ENCODE measurements at places on chromosomes 5 and 9.

GRCh38 chr5:42872865-42873264 is 61.2 kb upstream of the SELENOP start:
- DNase-seq, result no peak

DNA sequence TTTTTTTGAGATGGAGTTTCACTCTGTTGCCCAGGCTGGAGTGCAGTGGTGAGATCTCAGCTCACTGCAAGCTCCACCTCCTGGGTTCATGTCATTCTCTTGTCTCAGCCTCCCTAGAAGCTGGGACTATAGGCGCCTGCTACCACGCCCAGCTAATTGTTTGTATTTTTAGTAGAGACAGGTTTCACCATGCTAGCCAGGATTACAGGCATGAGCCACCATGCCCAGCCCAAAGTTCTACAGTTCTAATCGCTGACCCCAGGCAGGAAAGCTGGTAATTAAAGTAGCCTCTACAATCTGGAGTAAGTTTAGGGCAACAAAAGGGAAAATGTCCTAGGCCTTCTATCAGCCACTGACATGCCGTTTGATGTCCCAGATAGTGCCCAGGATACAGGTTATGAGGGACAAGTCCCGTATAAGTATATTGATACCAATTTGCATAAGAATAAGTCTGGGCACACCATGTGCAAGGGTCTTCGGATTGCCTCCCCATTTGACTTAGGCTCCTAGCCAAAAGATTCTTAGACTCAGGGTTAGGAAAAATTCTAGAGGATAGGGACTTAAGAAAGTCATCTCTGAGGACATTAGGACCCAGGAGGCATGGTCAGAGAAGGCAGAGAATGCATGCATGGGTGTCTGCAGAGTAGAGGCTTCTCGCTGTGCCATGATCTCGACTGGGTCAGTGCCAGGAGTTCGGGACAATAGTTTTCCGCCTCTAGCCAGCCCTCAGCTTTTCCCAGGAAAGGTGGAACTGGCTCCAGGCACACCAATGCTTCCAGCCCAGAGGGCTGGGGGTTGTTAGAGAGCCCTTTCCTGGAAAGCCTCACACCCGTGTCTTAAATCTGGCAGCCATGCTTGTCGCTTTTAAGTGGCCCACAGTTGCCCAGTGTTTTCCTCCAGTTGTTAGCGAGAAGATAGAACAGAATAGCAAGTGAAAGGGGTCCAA is 1111.1 kb downstream of the TAF11L14 start:
- no peak for DNase-seq

GRCh38 chr5:65157906-65158603 is 323.7 kb downstream of the ADAMTS6 start:
- no peak for DNase-seq

GRCh38 chr5:1834022-1834551 is 32.9 kb downstream of the NDUFS6 start:
- no peak for DNase-seq

DNA sequence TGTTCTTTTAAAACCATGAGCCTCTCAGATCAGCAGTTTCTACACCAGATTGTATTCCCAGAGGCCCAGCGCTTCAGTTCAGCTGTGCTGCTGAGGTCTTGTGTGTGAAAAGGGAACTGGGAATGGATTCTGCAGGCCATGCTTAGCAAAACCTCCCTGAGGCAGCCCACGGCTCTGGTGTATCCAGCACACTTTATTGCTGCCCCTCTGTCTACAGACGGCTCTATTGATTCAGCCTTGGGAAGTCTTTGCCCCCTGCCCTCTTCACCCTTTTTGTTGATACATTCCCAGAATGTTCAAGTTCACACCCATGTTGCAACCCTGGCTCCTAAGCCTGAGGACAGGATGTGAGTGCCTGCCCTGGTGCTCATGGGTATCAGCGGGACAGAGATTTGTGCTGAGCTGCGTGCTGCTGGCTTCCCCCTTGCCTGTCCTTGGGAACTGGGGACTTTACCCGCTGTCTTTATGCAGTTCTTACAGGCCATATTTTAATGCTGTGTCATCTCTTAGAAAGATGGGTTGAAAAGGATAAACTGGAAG is 37.3 kb downstream of the ARHGAP26 start:
- no peak for DNase-seq

- no peak for DNase-seq
These were observed 428.0 kb upstream of the TRPC7 start for GRCh38 chr5:136793300-136793699.

- DNase-seq, result no peak
These were observed 23.5 kb downstream of the AFAP1L1 start for GRCh38 chr5:149294872-149295829.

GRCh38 chr5:78550891-78551290 is 97.7 kb downstream of the LHFPL2 start:
- no peak for DNase-seq

GRCh38 chr9:111068771-111069170 is 30.5 kb upstream of the LPAR1 start:
- no peak for DNase-seq

- no peak for DNase-seq
These were observed 15.6 kb upstream of the GNA14 start for GRCh38 chr9:77663754-77664153.

GRCh38 chr5:3127423-3127911 is 376.0 kb upstream of the IRX2 start:
- DNase-seq, result no peak

- DNase-seq, result no peak
These were observed 1354.4 kb upstream of the C9orf72 start for GRCh38 chr9:28927691-28928090.

DNA sequence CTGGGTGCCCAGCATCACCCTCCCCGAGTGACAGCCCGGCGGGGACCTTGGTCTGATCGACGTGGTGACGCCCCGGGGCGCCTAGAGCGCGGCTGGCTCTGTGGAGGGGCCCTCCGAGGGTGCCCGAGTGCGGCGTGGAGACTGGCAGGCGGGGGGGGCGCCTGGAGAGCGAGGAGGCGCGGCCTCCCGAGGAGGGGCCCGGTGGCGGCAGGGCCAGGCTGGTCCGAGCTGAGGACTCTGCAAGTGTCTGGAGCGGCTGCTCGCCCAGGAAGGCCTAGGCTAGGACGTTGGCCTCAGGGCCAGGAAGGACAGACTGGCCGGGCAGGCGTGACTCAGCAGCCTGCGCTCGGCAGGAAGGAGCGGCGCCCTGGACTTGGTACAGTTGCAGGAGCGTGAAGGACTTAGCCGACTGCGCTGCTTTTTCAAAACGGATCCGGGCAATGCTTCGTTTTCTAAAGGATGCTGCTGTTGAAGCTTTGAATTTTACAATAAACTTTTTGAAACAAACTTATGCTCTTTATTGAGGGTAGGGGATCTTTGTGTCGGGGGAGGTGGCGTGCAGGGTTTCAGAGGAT is 1.3 kb downstream of the GADD45G start:
- no peak for DNase-seq

DNA sequence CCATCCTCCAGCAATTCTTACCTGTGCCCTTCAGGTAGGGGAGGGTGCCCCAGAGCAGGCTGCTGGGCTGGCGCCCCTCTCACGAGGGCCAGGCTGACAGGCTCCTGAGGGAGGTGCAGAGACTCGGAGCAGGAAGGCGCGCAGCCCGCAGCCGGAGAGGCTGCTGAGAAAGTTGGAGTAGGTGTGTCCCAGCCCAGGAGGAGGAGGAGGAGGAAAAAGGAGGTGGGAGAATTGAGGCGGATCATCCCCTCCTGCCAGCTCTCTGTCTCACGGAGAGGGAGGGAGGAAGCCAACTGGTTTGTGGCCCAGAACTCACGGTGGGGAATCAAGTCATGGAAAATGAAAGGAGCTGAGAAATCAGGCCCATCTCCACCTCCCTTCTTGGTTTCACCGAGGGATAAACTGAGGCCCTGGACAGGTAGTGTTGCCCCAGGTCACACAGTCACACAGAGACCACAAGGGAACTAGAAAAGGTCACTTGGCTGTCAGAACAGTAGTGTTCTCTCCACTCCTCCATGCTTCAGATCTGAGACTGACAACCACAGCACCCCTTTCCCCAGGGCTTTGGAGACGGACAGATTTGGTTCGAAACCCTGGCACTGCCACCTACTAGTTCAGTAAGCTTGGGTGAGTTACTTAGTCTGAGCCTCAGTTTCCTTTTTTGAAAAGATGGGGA is at the start of gene FAT2:
TSS of gene FAT2 (minus strand) at position 188 of the 676 bp plus-strand sequence. CDS start 22,400 bp downstream, outside the sequence.
- no peak for DNase-seq

DNA sequence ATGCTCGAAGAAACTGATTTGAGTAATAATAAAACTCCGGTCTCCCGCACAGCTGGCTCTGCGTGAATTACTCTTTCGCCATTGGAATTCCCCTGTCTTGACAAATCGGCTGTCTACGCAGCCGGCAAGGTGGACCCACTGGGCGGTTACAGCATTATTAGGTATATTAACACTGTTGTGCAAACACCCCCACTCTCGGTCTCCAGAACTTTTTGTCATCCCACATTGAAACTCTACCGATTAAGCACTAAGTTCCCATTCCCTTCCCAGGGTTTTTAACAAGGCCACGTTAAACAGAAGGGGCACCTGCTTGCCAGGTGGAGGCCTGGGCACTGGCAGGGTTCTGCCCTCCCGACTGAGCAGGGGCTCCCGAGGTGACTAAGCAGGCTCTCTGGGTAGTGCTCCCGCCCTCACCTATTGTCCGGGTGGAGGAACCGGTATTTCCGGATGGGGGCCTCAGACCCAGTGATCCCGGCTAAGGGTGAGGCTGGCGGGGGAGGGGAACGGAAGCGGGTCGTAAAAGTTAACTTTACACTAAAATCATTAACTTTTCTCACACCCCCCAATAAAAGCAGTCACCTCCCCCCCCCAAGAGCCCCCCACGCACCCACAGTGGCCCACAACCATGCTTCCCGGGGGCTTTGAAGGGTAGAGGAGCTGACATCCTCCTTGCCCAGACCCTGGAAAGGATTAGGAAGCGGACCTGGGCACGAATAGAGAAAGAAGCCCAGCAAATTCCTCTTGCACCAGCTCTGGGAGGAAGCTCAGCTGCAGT is 53.5 kb upstream of the TJP2 start:
- DNase-seq, result peak; percentile 48

- DNase-seq, result no peak
These were observed 23.9 kb upstream of the PPP3R2 start for GRCh38 chr9:101618698-101619097.

DNA sequence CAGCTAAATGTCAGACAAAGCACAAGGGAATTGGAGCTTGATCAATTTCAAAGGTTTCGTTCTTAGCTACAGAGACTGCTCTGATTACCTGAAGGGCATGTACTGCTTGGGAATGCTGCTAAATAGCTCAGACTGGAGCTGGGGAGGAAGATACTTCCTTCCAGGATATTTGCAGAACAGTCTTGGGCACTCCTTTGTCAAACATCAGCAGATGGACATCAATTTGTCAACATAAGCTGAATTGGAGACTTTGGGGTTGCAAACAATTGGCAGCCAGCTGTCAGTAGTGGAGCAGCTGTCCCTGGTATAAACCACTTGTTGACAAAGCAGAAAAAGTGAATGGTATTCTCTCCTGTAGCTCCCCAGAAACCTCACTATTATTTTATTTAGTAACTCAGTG is 182.0 kb downstream of the CCDC192 start:
- DNase-seq, result no peak

- no peak for DNase-seq
These were observed 153.9 kb downstream of the ARRDC3 start for GRCh38 chr5:91229031-91229727.

DNA sequence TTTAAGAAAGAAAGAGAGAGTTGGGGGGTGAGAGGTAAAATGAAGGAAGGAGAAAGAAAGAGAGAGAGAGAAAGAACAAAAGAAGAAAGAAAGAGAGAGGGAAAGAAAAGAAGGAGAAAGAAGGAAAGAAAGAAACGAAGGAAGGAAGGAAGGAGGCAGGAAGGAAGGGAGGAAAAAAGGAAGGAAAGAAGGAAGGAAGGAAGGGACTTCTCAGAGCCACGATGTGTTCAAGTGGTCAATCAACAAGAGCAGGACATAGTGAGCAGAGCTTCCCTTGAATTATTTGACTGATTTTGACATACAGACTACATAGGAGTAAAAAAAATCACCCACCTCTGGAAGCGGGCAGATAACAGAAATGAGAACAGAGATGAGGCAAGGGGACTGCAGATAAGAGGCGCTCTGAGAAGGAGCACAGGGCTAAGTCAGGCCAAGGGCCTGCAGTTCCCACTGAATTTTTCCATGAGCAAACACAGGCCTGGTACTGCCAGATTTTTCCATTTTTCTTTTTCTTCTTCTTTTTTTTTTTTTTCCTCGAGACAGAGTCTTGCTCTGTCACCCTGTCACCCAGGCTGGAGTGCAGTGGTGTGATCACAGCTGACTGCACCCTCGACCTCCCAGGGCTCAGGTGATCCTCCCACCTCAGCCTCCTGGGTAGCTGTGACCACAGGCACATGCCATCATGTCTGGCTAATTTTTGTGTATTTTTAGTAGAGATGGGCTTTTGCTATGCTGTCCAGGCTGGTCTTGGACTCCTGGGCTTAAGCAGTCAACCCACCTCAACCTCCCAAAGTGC is 77.7 kb upstream of the IL17B start:
- no peak for DNase-seq

DNA sequence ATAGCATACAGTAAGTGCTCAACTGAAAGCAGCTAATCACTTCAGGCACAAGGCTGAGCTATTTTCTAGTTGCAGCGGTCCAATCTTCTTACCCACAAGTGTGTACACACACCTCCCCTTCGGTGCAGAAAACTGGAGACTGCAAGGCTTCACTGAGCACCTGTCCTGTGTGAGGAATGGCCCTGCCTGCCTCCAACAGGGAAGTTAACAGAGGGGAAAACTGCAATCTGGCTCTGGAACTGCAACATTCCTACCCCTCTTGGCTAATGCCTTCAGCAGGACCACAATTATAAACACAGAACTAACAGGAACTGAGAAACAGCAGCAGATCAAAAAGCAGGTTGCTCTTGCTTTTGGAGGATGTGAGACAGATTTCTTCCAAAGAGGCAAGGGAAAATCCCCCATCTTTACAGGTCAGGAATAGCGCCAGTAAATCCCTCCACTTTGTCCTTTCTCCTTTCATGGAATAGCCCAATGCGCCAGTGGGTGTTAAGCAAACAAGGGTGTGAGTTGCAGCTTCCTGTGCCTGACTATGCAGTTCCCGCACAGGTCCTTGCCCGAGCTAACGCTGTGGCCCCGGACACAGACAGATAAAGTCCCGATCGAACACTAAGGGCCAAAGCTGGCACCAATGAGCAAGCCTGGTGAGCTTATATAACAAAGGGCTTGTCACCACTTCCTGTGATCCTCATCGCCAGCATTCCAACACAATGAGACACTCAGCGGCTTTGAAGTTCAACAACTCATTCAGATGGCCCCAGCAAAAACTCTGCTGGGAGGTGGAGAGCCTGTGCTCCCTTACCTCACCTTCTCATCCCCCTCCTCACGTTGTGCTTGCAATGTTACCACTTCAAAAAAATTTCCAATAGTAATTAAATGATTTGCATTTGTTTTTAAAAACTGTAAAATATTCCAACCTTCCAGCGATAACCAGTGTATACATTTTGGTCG is 21.5 kb downstream of the SHB start:
- no peak for DNase-seq

Measured in stimulated activated effector memory CD8-positive, alpha-beta T cell treated with anti-CD3 and anti-CD28 coated beads, Interleukin-12 subunit alpha, Interleukin-12 subunit beta, amount 100 ng/mL, for 72 hours (primary cell).